ENCODE measurements at places on chromosomes 6 and 20.

DNA sequence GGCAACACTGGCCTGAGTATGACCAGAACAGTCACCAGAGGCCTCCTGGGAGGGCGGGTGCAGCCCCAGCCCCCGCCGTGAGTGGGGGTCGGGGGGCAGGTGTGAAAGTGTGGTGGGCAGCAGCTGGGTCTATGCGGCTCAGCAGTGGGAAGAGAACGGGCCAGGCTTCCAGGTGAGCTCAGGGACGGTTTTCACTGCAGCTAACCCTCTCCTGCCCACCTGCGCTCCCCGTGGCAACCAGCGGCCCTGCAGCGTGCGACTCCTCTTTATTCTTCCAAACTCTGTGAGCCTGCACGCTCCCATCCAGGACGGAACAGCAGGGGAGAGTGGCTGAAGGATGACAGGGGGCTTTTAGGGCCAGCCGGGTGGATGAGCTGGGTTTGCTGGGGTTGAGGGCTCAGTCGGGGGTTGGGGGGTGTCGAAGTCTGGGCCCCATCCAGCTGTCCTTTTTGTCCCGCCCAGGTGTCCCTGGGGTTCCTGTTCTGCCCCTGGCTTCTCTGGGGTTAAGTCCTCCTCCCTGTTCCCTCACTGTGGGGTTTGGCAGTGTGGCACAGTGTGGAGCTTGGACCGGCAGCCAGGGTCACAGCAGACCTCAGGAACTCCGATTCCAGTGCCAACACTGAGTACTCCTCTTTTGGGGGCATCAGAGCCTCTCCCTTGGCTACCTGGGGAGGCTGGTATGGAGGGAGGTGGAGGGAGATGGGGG lies 859 bp upstream of the BIRC7 start:
- no peak for DNase-seq

DNA sequence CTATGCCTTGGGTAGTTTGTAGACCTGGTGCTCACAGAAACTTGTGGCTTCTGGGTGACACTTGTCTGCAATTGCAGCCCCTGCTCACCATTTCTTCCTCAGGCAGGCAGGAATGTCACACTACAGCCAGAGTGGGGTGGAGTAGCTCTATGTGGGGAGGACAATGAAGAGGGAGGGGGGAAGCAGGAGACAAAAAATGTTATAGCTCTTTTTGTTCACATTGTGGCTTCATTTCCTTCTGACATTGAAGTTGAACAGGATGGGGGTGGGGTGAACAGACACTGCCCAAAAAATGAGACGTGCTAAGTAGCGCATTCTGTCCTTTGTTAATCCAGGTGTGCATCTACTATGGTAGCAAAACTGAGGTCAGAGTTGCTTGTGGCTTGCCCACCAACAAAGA lies at the start of gene THEMIS:
THEMIS (minus strand) TSS at position 124 of the 400 bp plus-strand sequence. CDS start 126 bp downstream, outside the sequence.
- DNase-seq = no peak

GRCh38 chr6:169251822-169252504 lies 1.7 kb downstream of the THBS2 start:
- no peak for DNase-seq

- no peak for DNase-seq
Measured at GRCh38 chr6:45428727-45429126, 51.0 kb upstream of the SUPT3H start.

Data from bone marrow (tissue), 2 donors.